Stimulated activated CD8-positive, alpha-beta memory T cell treated with anti-CD3 and anti-CD28 coated beads, Interleukin-4, amount 100 ng/mL, for 48 hours (primary cell): ENCODE measurements at places on chromosomes 1 and 21.

DNA sequence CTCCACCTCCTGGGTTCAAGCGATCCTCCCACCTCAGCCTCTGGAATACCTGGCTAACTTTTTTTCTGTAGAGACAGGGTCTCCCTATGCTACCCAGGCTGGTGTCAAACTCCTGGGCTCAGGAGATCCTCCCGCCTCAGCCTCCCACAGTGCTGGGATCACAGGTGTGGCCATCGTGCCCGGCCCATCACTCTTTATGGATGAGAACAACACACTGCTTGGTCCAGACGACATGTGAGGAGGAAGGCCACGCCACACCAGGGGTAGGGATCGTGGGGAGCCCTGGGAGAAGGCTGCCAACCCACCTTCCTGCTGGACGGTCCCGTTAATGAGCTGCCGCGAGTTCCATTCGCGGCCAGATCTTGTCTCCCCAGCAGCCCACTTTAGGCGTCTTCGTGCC, 5.0 kb upstream of the GABRD start:
- DNase-seq, result no peak

DNA sequence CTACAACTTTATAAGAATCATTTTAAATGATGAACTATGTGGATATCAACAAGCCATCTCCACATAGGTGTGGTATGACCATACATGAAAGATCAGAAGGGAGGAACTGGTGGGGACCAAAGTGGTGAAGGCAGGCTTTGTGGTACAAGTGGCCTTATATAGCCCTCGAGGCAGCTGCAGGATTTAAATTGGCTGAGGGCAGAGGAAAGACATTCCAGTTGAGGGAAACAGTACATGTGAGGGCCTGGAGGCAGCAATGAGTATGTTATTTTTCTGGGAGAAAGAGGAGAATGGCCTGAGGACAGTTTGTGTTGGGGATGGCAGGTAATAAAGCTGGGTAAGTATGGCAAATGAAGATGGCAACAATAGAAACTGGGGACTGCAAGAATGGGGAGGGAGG, 17.1 kb downstream of the OSCP1 start:
- no peak for DNase-seq

- DNase-seq, result no peak
These were observed 18.5 kb downstream of the OR2T1 start for GRCh38 chr1:248421384-248421783.

DNA sequence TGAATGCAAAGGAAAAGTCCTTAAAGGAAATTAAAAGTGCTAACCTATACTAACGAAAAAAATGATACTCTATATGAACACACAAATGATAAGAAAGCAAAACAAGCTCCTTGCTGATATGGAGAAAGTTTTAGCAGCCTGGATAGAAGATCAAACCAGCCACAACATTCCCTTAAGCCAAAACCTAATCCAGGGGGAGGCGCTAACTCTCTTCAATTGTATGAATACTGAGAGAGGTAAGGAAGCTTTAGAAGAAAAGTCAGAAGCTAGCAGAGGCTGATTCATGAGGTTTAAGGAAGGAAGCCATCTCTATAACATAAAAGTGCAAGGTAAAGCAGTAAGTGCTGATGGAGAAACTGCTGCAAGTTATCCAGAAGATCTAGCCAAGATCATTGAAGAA, 3.4 kb downstream of the KRTAP23-1 start:
- DNase-seq, result no peak

- no peak for DNase-seq
These were observed 254.8 kb upstream of the VAMP3 start for GRCh38 chr1:7516341-7516740.

GRCh38 chr1:115179397-115180079, 90.2 kb upstream of the TSPAN2 start:
- DNase-seq, result peak; percentile 24

DNA sequence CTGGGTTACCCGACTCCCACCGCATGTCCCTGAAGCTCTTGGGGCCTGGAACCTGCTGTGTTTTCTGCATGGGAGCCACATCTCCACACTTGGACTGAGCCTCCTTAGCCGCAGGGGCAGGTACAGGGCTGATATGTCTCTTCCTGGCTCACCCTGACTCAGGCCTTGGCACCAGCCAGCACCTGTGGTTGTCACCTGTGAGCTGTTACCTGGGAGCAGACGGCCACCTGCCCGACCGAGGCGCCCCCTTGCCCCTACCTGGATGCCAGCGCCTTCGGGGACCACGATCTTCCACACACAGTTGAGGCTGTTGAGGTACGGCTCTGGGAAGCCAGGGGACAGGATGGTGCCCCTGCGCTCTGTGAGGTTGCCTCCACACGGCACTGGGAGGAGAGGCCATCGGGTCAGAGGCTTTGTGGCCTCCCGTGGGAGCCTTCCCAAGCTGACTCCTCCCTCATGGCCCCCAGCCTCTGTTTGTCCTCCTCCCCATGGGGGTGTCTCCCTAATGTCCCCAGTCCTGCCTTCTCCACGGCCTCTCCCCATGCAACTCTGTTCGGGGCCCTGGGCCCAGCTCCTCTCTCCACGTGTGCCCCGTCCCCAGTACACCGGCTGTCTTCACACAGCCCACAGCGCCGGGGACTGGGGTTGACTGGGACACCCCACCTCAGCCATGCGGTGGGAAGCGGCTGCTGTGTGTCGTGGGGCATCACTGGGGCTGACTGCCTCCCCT, 152.0 kb downstream of the ZSCAN20 start:
- DNase-seq, result no peak

- DNase-seq, result no peak
These were observed 16.0 kb downstream of the FNBP1L start for GRCh38 chr1:93463960-93464359.

DNA sequence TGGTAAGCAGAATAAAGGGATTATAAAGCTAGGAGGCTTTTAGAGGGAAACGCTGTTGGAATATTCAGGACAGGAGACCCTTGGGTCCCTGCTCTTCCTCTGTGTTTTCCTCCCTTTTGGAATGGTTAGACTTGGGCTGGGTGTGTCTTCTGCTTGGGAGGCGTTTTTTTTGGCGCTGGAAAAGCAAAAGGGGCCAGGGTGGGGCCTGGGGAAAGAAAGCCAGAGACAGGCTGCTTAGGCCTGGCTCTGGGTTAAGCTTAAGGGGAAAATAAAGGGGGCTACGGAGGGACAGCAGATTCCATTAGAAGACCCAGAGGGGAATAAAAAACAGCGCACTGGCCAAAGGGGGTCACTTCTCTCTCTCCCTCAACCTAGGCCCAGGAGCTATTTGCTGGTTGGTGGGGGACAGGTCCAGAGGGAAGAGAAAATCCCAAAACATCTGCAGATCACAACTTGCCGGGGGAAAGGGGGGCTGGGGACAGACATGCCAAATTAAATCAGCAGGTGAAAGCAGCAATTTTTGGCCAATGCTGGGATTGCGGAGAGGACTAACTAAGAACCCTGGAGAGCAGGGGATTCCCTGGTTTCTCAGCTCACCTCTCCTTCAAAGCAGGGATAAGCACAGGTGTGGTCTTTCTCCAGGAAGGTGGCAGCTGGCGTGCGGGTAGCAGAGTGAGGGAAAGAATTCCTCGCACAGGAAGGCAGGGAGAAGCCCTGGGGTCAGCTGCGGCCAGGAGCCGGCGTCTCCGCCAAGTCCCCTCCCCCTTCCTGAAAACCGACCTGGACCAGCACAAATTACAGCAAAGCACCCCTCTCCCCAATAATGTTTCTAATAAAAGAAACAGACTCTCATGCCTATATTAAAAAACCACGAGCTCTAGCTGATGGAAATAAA, 82.2 kb upstream of the AK4 start:
- DNase-seq, result no peak

- DNase-seq, result no peak
These were observed 15.1 kb downstream of the RCSD1 start for GRCh38 chr1:167645140-167645541.

DNA sequence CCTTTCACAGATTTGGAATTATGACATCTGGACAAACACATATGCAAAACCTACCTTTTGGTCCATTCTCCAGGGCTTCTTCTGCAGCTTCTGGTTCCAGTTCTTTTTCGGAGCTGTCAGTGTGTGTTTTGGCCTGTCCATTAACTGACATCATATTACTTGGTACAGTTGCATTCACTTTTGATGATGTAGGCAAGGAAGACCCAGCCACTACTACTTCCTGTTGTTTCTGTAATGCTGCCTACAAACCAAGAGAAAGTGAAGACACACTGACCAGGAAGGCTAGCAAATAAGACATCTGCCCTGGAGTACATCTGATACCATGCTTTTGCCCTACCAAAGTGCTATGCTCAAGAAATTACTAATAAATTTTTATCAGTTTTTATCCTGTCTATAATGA, 31.9 kb downstream of the ACBD3 start:
- no peak for DNase-seq

DNA sequence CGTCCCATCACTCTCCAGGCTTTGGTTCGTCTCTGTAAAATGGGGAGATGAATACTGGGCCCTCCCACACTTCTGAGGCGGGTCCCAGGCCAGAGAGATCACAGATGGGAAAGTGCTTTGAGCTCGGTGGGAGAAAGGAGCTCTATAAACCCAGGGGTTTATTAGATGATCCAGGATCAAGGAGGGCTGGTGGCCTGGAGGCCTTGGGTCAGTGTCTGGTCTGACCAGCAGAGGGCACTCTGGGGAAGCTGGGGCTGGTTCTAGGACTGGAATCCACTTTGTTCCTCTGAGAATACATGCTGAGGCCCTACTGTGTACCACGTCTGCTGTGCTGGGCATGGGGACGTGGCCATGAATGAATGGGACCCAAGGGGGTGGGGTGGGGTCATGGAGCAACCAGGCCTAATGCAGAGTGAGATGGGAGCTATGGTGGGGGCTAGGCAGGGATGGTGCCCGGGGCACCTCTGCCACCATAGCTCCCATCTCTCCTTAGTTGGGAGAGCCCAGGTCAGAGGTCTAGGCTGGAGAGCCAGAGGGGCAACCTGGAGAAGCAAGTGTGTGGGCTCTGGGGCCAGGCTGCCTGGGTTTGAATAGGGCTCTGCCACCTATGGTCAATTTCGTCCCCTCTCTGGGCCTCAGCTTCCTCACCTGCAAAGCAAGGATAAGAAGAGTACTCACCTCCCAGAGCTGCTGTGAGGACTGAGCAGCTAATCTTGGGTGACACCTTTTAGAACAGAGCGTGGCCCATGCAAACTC, 9.0 kb upstream of the FAM131C start:
- DNase-seq, result peak; percentile 85

DNA sequence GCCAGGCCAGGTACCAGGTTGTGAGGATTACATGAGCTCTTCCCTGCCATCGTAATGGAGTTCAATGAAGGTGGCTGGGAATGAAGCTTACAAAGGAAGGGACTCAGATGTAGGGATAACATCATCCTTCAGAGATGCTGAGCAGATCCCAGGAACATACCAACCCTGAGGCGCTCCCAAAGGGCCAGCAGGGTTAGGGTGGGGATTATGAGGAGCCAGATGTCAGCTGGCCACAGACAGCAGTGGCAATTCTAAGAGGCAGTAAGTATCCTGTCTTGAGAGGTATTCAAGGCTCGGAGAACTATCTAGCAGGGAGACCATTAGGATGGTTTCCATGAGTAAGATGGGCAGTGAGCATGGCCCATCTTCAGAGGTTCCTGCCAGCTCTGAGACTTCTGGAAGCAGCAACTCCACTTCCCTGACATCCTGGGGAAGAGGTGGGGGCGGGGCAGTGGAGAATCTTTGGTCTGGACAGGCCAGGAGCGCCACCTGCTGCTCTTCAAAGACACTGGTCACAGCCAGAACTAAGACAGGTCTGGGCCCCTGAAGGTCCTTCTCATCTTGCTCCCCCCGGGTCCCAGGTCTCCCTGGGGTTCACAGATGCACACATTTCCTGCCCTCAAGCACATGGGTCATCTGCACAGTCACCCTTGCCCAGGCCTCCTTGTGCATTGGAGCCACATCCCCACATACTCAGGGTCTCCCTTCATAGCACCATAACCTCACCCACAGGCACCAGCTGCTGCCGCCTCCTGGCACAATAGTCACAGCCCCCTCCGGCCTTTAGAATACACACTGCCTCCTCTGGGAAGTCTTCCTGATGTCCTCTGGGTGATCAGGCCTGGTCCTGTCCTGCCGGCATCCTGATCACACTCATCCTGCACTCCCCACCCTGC, 2.7 kb upstream of the SDC3 start:
- peak; percentile 79 for DNase-seq

DNA sequence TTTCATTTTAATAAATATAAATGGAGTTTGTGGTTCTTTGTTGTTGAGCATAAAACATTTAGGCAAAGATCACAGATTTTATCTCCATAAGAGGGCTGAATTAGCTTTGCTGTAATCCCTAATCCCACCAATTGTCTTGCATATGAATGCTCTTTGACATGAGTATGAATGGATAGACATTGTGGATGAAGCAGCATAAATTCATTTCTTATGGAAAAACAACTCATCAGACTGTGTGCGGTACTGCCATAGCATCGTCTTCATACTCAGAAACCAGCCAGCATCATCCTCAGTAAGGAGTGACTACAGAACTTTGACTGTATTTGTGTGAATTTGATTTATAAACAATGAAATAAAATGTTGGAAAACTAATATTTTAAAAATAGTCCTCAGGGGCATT, 19.6 kb downstream of the SON start:
- DNase-seq, result no peak

GRCh38 chr1:223201967-223202366, 58.9 kb upstream of the TLR5 start:
- peak; percentile 9 for DNase-seq

GRCh38 chr1:150621497-150622302, 7.7 kb downstream of the ENSA start:
- DNase-seq, result peak; percentile 62

DNA sequence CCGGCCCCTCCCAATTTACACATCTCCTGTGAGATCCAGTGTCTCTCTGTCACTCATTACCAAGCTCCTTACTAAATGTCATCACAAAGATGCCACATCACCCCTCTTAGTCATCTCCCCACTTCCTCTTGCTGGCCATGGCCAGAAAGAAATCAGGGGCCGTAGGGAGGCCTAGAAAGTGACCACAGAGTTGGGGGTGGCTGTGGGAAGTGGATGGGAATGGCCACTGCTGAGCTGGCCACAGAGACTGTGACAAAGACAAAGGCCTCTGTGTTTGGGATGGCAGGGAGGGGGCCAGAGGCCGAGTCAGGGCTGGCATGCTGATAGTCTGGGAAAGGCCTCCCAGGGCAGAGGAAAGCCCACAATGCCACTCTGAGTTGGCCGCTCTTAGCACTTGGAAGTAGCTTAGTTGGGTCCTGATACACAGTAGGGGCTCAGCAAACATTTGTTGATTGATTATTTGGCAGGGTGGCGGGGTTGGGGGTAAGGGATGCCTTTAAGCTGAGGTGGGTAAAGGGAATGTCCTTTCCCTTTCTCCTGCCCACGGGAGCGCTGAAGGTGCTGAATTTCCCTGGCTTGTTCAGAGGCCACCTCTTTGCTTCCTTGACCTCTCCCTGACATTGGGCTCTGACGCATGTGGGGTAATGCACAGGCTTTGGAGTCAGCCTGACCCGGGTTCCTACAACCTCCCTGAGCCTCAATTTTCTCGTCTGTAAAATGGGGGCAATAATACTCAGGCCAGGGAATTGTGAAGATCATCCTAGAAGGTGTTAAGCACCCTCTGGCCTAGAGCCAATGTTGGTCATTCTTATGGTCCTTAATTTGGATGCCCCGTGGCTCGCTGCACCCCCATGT, 13.2 kb downstream of the NAV1 start:
- no peak for DNase-seq

GRCh38 chr1:89809556-89809955, 11.3 kb upstream of the LRRC8D start:
- DNase-seq, result no peak
